ENCODE measurements at places on chromosomes 16 and 17.

- no peak for DNase-seq
Observed at GRCh38 chr16:75208861-75209505, 2.0 kb upstream of the CTRB2 start.

DNA sequence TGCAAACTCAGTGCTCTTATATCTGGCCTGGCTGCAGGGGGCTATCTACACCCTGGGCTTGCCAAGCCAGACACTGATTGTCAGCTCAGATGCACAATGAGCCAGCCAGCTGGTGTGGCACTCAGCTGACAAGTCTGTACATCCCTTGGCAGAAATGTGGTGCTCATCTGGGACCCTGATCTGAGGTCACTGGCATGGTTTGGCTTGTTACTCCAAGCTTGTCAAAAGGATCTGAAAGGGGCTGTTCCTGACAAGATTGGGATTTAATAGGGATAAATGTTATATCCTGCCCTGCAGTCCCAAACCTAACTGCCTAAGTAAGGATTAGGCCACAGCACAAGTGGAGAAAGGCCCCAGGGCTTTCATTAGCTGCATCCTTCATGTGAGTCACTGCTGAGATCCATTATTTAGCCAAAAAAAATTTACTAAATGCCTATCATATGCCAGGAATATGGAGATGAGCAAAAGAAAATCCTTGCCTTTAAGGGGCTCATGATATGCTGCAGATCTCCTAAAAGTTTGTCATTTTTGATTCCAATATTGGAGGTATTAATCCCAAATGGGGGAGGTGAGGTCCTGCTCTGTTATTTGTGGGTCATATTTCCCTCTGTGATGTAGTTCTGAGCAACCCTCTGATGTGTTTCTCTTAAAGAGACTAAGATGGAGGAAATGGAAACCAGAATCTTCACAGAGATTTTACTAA is 6.3 kb downstream of the SLC6A2 start:
- no peak for DNase-seq

DNA sequence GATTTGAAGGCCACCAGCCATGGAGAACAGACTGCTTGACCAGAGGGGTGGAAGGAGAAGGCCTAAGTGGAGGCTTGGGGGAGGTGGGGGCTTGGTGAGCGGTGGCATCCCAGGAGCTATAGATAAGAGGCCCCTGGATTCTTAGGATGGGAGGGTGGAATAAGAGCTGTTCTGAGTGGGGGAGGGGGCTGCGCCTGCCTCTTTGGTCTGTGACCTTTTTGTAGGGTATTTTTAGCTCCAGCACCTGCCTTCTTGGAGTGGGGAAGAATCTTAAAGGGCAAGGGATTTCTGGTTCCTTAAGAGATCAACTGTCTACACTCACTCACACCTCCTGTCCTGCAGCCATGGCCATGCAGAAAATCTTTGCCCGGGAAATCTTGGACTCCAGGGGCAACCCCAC is 567 bp downstream of the ENO3 start:
- DNase-seq, result no peak

DNA sequence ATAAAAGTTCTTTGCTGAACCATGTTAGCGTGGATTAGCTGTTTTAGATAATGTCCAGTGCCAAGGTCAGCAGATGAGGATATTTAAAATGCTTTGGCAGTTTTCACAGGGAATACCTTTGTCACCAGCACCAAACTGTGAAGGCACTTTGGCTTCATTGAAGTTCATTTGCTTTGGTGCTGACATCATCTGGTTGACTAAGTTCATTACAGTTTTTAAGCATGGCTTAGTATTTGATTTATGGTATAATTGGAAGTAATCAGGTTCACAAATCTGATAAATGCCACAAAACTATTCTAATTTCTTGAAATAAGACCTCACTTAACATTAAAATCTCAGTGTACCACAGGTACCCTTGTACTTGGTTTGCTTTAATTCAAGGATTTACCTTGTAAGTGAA is 4.3 kb downstream of the GID4 start:
- DNase-seq, result peak; percentile 17

DNA sequence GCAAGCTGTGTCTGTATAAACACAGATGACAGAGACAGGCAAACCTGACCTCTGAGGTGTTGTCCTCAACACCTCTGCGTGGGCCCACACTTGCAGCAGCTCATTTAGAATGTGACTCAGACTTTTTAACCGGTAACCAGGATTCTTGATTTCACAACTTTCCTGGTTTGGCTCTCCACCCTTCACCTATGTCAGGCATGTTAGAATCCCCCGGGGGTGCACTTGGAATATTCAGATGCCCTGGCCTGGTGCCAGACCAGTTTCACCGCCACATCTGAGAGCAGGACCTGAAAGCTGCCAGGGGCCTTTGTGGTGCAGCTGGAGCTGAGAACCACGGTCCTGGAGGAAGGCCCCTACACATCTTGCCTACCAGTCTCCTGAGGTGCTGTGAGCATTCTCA is 4.8 kb downstream of the DHODH start:
- DNase-seq, result peak; percentile 81

DNA sequence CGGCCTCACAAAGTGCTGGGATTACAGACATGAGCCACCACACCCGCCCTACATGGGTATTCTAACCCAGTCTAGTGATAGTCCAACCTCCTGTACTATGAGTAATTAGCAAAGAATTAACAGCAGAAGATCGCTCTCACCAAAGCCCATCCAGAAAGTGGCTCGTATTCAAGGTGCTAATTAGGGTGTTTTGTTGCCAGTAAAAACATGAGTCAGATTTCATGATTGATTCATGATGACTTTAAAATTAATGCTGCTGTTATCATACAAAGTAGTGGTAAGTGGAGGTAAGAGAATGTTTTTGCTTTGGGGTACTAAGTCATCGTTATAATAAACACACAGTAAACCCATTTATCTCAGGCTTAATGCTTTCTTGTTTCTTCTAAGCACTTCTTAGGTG is 428.8 kb downstream of the WWOX start:
- DNase-seq, result no peak

- no peak for DNase-seq
Observed at GRCh38 chr16:78970650-78971049, 629.9 kb downstream of the MAF start.

DNA sequence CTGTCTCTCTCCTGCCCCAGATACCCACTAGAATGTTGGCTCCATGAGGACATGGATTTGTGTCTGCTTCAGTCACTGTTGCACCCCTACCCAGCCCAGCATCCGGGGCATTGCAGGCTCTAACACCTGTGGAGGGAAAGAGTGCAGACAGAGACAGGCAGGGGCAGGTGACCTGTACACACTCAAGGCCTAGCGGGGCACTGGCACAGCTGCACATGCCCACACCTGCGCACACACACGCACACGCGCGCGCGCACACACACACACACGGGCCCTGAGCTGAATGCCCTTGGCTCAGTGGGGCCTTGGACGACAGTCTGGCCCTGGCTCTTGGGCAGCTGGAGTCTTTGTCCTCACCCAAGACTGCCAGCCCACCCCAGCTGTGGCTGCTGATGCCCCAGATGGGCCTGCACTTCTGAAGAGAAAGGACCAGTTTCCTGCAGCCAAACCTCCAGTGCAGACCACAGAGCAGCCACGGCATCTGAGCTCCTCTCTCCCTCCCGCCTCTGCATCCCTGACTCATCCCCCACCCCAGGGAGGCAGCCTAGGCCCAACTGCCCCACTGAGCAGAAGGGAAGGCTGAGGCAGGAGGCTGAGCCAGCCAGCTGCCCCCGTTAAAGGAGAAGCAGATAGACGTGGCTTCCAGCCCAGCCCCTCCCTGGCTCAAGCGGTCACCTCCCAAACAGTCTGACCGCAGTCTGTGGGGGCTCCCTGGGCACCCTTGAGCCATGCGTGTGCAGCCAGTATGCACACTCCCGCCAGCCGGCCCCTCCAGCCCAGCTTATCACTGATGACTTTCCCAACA is 12.3 kb upstream of the RAI1 start:
- DNase-seq, result no peak

DNA sequence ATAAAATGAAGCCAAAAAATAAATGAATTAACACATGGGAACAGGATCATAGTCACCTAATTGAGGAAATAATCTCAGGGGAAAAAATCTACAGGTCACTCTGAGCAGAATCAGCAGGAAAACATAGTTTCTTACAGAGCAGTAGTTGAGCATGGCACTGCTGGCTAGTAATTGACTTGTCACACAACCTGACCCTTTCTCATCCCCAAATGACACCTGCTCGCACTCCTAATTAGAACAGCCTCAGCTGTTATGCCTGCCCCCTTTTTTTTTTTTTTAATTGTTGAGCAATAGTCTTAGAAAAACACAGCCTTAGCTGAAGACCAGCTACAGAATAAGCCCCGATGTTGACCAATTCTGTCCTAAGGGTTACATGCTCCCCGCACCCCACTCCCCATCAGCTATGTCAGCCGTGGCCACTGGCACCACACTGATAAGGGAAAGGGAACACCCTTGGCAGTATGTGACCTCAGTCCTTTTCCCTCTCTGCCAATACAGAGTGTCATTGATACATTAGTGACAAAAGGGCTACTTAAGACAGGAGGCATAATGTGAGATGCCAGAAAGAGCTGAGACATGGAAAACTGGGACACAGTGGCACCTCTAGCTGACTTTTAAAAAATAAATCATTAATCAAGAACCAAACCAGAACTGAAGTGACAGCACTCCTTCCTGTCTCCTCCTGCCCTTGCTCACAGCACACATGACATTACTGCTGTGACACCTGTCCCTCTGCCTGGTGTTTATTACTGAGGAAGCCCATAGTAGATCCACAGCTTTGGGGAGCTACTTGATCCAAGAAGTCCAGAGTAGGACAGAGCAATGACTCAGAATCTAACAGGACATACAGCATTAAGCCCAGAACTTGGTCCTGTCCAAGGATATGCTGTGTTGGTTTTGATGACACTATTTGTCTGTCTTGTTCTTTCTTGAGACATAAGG is 41.7 kb downstream of the WDR59 start:
- DNase-seq, result no peak

DNA sequence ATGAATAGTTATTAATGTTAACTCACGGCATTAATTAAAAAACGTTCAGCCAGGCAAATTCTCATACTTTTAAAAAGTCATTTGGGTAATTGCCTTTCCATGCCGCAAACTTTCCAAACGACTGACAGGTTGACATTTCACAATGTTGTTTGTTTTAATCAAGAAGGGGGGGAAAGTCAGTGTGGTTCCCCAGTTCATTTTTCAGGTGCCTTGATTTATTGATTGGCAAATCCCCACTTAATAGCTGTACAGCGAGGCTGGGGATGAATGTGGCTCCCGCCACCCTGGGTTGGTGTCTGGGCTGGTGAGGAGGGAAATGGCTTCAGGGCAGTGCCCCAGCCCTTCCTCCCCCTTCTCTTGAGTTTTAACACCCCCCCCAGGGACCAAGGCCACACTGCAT is 318.0 kb downstream of the SOX9 start:
- no peak for DNase-seq

DNA sequence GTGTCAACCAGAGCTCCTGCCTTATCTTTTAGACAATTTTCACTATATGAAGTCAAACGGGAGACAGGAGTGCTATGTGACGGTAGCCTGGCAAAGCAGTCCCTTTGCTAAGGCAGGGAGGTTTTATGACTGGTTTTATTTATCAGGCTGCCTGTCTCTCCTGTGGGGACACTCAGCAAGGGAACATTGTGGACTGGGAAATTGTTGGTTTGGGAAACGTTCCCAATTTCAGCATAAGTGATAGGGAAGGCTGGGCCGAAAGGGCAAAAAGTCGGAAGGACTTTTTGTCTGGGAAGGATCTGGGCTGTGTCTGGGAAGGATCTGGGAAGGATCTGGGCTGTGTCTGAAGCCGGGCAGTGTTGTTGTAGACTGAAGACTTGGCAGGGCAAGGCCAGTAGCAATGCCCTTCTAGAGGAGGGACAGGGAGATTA is 211.2 kb downstream of the PARN start:
- DNase-seq, result no peak

GRCh38 chr16:67514382-67514828 is 14.2 kb upstream of the RIPOR1 start:
- DNase-seq, result peak; percentile 86

DNA sequence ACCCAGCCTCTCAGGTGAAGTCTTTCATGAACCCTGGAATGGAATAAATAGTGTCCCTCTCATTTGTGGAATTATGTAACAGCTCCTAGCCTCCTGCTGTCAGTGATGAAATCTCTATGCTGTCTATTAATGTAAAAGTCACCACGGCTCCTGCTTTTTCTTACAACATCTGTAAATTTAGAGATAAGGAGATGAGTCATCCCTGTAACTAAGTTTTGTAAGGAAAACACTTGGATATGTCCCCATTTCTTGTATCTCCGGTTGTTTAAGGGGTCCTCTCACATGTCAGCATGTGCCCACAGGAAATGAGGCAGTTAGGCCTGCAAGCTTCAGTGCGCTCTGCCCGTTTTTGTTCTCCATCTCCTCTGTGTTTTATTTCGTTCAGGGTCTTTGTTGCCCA is 2.8 kb upstream of the NAT9 start:
- DNase-seq, result no peak

DNA sequence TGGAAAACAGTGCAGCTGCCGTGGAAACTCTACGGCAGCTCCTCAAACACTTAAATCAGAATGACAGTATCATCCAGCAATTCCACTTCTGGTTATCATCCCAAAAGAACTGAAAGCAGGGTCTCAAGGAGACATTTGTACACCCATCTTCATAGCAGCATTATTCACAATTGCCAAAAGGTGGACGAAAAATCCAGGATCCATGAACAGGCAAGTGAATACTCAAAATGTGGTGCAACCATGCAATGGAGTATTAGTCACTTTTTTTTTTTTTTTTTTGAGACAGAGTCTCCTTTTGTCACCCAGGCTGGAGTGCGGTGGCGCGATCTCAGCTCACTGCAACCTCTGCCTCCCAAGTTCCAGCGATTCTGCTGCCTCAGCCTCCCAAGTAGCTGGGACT is 10.6 kb upstream of the AATK start:
- DNase-seq, result peak; percentile 43

GRCh38 chr17:17884391-17885357 is 47.9 kb upstream of the SREBF1 start:
- DNase-seq, result no peak

DNA sequence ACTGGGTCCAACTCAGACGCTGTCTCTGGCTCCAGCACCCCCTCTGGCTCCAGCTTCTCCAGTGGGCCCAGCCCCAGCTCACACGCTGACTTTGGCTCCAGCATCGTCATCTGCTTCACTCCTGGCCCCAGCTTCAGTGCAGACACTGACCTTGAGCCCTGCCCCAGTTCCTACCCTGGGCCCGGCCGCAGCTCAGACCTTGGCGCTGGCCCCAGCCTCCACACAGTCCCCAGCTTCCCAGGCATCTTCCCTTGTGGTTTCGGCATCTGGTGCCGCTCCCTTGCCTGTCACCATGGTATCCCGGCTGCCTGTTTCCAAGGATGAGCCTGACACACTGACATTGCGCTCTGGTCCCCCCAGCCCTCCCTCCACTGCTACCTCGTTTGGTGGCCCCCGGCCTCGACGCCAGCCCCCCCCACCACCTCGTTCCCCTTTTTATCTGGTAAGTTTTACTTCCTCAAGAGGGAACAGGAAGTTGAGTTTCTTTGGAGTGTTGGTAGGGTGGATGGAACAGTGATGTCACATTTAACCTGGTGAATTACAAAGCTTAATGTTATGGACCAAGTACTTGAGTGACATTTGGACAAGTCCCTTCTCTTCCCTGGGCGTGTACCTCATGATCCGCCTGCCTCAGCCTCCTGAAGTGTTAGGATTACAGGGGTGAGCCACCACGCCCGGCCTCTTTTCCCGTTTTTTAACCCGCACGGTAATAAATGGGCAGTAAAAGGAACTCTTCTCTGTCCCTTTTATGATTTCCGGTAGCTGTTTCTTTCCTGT is 23.4 kb upstream of the PHKG2 start:
- no peak for DNase-seq

GRCh38 chr17:66885417-66885816 is 50.5 kb downstream of the CACNG5 start:
- DNase-seq, result no peak

All from kidney tubule cell (primary cell).